Dorsolateral prefrontal cortex (tissue), 122 donors: ENCODE measurements at places on chromosomes 7 and 10. TPM values are rescaled to one million over a fixed set of nuclear protein-coding genes. Genes with fewer than 3 reads are reported as not detected.

DNA sequence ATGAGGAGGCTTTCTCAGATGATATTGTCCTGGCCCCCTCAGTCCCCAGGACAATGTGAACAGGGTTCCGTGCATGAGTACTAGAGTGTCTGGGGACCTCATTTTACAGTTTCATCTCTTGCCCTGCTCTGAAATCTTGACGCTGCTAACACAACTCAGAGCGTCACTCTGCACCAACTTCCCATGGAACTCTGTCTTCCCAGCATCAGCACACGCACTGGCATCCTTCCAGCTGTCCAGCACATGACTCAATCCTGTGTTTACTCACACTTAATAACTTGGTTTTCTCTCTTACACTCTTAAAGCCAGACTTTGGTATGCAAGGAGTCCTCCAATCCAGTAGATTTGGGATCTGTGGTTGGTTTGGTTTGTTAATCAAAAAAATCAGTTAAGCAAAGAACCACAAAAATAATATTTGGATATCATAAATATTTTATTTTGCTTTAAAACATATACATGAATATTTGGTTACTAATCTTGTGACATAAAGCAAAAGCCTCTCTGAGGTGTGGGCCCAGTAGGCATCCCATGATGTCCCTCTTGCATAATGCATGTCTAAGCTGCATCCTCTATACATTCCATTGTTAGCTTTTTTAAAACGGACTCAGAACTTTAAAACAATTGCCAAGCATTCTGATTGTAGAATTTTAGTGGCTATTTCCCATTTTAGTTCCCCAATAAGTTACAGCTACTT lies 131.0 kb downstream of the CXCL12 start:
- DNase-seq, result no peak

GRCh38 chr7:95317546-95317945 lies 6.8 kb downstream of the PON1 start:
- no peak for DNase-seq

Gene ARID5B
- 53.9 TPM for total RNA-seq

DNA sequence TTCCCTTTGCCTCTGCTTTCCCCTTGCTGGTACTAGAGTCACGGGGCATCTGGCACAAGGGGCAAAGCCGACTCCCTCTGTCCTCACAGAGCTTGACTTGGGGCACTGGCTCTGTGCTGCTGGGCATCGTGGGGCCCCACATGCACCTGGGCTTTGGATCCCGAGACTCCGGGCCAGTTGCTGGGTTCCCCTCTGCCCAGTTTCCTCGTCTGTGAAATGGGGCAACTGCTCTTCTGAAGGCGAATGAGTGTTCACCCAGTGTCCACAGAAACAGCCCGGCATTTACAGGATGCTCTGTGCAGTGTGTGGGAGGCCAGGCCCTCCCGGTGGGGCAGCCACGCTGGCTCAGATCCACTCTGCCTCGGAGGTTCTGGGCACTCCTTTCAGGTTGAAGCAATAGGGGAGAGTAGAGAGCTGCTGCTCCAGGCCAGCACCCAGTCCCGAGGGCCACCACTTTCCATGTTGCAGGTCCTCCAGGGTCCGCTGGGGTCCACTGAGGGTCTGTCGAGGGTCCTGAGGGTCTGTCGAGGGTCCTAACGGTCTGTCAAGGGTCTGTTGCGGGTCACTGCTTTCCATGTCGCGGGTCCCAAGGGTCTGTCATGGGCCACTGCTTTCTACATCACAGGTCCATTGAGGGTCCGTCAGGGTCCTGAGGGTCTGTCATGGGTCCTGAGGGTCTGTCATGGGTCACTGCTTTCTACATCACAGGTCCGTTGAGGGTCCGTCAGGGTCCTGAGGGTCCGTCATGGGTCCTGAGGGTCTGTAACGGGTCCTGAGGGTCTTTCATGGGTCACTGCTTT lies 103.6 kb downstream of the VIPR2 start:
- no peak for DNase-seq

DNA sequence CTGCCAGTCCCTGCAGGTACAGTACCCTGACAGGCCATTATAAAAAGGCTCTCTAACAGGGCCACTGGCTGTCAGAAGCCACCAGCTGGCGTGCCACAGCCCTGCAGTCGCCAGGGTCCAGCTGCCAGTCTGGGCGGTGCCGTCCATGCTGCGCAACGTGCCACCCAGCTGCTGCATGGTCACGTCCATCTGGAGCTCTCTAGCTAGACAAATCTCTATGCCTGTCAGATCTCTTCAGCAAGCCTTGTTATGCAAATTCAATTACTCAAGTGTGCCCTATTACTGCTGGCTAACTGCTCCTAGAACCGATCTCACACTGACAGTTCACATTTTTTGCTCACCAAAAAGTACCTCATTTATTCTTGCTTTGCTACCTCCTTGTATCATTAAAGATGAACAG lies 75.9 kb downstream of the HIBADH start:
- peak; percentile 29 for DNase-seq

Gene BLNK
- total RNA-seq, result 4.1 TPM

GRCh38 chr7:110448918-110449317 lies 642.0 kb upstream of the LRRN3 start:
- DNase-seq, result no peak

DNA sequence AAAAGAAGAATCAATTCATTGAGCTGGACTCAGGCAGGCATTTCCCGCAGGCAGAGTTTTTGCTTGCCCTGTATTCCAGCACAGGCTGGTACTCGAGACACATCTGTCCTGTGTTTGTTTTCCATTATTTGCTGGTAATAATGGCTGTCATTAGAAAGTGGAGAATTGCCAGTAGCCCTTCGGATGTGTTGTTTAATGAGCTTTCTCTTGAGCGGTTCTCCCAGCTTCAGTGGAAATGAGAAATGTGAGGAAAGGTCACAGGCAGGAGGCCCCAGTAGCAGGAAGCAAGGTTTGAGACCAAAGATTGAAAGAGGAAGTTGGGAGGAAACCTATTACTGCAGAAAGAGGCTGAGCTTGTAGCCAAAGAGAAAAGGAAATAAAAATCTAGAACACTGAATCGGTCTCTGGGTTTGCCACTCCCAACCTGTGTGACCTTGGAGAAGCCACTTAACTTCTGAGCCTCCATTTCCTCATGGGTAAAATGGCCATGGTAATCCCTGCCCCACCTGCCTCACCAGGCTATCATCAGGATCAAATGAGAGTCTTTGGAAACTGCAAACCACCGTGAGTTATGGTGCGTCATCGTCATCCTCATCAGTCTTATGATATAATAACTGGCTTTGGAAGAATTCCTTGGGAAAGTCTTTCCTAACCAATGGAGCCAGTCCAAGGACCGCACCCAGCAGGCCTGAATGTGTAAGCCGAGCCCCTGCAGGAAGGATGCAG lies 67.7 kb downstream of the TACR2 start:
- no peak for DNase-seq
